Stimulated activated CD4-positive, alpha-beta T cell treated with anti-CD3 and anti-CD28 coated beads, Interleukin-12 subunit alpha, Interleukin-12 subunit beta, amount 100 ng/mL, for 4 hours (primary cell): ENCODE measurements at places on chromosomes 11 and 22.

GRCh38 chr11:116614306-116615210 is 158.2 kb downstream of the BUD13 start:
- no peak for DNase-seq

GRCh38 chr11:73801136-73801535 is 13.5 kb downstream of the MRPL48 start:
- DNase-seq, result no peak

GRCh38 chr11:131609337-131609736 is 238.9 kb downstream of the NTM start:
- no peak for DNase-seq

- DNase-seq, result no peak
Measured at GRCh38 chr11:117996058-117996457, 9.9 kb downstream of the IL10RA start.

GRCh38 chr11:122808478-122808869 is 29.8 kb upstream of the CRTAM start:
- DNase-seq, result no peak

- no peak for DNase-seq
Measured at GRCh38 chr22:49203091-49203858, 624.4 kb downstream of the BRD1 start.

- DNase-seq, result no peak
Measured at GRCh38 chr22:45997777-45998637, 21.0 kb upstream of the WNT7B start.

DNA sequence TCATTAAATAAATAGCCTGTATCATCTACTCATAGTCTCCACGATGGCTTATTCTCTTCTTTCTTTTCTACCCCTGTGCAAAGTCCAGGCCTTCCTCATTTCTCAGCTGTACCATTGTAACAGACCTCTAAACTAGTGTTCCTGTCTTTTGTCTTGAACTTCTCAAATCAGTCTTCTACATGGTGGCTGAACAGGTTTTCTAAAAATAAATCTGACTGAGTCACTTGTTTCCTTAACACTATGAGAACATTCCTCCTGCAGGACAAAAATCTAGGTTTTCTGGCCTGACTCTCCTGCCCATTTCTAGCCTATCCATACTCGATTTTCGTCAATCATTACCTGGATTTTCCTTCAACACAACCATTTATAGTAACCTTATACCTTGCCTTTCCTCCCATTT is 1080.8 kb upstream of the TENM4 start:
- DNase-seq, result no peak

GRCh38 chr11:66337103-66337899 is 1.1 kb upstream of the RIN1 start:
- no peak for DNase-seq

GRCh38 chr11:94638902-94639373 is 71.8 kb downstream of the PIWIL4 start:
- no peak for DNase-seq

GRCh38 chr11:3879967-3880542 is 24.6 kb downstream of the STIM1 start:
- DNase-seq, result no peak

- no peak for DNase-seq
Measured at GRCh38 chr22:43743131-43743530, 69.0 kb downstream of the EFCAB6 start.

DNA sequence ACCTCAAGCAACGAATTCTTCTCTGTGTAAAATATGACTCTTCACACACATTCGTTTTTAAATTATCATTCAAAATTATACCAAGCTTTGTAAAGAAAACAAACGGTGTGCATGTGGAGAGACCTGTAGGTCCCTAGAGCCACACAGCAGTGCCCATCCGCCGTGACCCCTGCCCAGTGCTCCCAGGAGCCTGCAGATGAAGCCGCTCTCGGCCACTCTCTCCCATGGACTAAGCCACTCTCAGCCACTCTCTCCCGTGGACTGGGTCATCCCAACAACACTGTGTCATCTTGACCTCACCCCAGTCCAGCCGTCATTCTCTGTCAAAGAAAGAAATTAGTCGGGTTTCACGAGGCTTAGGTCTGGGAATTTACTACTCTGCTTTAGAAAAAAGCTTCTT is 391.6 kb downstream of the BRD1 start:
- DNase-seq, result no peak

DNA sequence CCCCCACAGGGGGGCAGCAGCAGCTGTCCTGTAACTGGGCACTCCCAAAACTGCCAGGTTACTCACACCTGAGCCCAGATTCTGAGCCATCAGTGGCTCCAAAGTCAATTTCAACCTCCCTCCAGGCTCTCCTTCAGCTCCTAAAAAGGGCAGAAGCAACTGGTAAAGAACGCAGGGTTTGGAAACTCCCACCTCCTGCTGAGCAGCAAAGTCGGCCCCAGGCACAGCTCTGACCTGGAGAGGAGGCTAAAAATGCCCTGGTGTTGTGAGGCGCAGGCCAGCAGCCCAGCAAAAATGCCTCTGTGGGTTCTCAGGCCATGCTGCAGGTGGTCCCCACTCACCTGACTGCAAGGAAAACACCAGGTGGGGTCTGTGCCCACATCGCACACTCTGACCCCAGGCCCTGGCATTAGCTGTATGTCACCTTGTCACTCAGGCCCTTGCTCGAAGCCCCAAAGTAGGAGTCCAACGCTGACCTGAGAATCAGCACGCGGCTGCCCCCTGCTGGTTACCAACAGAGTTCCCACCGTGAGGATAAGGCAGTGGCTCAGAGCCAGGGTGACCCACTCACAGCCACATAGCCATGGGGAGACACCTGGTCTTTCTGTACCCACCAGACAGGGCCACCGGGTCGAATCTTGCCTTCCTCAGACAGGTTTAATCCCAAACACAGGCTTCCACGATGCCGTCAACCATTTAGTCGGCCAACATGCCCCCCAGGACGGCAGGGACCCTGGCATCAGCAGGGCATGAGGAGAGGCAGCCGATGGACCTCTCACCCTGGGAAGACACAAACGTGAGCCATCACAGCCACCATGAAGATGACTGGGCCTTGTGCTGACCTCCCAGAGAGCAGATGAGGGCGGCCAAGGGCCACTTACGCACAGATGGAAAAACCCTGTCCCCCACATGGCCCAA is 11.1 kb downstream of the POLR3H start:
- peak; percentile 66 for DNase-seq

DNA sequence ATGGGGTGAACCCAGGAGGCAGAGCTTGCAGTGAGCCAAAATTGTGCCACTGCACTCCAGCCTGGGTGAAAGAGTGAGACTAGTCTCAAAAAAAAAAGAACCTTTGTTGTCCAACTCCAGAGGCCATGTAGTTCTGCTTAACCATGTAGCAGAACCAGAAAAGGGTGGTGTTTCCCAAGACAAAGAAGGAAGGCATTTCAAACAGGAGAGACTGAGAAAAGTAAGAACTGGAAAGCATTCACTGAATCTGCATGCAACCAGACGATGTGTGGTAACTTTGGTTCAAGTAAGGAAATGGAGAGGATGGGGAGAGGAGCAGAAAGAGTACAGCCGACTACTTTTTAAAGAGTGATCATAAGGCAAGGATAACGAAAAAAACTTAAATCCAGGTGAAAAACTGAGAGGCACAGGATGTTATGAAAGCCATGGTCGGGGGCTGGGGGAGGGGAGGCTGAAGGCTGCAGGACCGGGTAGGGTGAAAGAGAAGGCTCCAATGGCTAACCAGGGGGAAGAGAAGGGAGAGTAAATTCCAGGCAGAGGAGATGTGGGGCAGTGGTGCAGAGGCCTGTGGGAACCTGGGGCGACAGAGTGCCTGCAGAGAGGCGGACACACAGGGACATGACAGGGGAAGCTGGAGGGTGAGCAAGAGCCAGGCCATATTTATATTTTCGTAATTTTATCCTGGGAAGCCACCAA is 48.8 kb downstream of the MAPK1 start:
- no peak for DNase-seq

DNA sequence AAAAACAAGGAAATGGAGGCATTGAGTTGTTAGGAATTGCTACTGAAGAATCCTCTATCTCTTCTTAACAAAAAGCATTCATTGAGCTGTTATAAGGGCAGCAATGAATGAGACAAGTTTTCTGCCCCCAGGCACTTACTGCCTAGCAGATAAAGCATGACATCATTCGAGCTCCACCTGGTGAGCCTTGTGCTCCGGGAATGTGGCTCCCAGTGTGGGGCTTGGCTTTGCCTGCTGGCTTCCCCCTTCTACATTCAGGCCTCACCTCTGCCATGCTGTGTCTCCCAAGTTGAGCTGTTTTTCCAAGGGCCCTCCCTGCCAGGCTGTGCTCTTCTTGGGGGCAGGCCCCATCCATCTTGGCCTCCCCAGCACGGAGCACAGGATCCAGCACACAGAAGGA is 56.9 kb upstream of the EIF3D start:
- no peak for DNase-seq

- no peak for DNase-seq
Measured at GRCh38 chr22:27616033-27616432, 185.5 kb downstream of the MN1 start.

DNA sequence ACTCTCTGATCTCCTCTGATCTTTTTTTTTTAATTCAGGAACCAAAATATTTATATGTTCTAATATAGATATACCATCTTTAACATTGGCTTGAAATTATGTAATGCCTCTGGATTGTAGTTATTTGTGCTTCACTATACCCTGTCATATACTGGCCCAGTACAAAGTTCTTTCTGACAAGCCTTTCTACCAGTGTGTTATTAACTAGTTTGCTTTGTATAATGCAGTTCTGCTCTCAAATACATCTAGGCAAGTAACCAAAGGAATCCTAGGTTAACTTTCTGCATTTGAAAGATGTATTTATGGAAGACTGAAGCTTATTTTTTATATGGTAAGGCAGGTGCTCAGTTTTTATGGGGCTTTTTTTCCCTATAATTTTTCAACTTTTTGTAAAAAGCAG is 36.1 kb downstream of the ARHGEF12 start:
- DNase-seq, result no peak

DNA sequence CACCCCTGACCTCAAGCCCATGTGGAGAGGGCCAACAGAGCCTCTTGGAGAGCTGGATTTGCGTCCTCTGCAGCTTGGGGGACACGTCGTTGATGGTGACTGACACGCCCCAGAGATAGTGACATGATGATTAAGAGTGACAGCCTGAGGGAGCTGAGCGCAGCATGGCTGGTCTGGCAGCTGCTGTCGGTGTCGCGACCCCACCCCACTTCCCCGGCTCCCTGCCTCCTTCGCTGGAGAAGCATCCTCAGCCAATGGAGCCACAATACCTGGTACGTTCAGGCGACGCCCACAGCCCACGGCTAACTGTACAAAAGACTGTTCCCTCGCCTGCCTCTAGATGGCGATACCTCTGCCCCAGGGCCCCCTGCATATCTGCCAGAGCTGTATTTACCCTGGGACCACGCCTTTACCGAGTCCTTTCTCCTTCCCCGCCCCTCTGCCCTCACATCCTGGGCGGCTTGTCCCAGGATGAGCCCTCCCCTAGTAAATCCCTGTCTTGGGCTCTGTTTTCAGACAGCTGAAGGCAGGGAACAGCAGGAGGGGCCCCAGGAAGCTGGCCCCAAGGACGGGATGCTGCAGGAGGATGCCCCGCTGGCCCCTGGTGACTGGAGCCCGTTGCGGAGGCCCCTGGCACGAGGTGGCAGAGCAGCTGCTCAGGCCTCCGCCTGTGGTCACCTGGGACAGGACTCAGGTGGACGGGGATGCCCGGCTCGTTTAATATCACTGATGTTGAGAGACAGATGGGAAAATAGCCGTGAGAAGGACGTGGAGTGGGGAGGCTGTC is 90.6 kb downstream of the RPS6KA4 start:
- DNase-seq, result peak; percentile 67

GRCh38 chr11:119486691-119487259 is 63.8 kb upstream of the THY1 start:
- no peak for DNase-seq

- no peak for DNase-seq
Measured at GRCh38 chr22:46142548-46143490, 7.5 kb upstream of the PPARA start.

- no peak for DNase-seq
Measured at GRCh38 chr11:117774553-117774952, 22.5 kb downstream of the DSCAML1 start.

DNA sequence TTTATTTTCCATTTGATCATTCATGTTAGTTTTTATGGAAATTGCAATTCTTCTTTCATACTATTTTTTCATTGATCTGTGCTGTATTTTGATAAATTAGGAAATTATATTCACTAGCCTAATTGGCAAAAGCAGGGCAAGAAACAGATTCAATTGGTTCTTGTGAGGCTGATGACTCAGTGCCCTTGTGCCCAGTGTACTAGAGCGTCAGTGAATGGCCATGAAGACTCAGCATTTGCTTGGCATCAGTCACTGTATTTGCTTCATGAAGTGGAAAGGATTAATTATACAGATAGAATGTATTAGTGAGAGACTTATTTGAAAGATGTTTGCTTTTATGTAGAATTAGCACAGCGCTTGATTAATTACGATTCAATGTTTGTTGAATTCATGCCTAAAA is 31.8 kb downstream of the MRGPRX1 start:
- no peak for DNase-seq

- DNase-seq, result peak; percentile 54
Measured at GRCh38 chr22:22431271-22432220, 77.0 kb downstream of the ZNF280B start.

DNA sequence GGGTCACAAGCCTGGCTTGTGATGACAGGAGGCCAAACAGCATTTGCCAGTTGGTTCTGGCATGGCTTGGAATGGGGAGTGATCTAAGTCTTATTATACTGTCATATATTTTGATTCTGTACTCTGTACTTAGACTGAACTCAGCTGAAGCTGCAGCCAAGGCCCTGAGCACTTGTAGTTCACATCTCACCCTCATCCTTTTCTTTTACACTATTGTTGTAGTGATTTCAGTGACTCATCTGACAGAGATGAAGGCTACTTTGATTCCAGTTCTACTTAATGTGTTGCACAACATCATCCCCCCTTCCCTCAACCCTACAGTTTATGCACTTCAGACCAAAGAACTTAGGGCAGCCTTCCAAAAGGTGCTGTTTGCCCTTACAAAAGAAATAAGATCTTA is 843 bp downstream of the OR56B1 start:
- DNase-seq, result no peak

DNA sequence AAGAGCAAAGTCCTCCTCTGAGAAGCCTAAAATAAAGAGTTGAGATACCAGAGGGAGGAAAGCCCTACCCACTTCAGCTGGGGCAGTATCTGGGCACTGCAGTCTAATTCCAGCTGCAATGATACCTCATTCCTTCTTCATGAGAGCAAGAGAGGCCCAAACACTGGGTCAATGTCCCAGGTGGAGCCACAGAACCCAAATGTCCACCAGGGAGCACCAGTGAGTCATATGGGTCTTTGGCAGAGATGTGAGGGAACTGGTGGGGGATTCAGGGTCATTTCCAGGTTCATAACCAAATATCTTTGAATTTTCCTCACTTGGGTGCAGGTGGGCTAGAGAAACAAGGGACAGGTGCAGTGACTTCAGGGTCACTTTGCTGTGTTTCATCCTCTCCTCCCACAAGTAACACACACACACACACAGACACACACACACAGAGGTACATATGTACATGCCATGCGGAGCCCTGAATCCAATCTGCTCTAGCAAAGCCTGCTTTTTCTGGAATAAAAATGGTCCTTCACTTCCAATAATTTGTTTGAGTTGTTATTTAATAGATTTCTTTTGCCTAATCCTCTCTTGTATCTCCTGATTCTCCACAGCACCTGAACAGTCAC is 585.4 kb downstream of the SOX6 start:
- peak; percentile 9 for DNase-seq
